Left forelimb (tissue), 1 donor: ENCODE measurements at places on chromosomes 6 and 20.

DNA sequence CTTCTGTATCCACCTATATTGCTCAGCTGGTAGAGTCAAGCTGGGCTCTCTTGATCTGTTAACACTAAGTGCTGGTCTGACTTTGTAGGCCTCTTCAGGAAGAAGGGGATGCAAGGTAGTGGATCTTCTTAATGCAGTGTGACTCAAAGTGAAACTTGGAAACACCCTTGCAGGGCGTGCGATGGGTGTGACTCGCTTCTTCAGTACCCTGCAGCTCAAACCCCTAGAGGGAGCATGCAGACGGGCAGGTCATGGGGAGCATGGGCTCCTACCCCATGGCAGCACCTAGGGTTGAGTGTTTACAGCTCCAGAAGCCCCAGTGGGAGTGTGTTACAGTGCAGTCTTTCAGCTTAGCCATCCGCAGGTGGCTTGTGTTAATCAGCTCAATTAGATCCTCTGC is 757 bp upstream of the SAMD3 start:
- DNase-seq = no peak

DNA sequence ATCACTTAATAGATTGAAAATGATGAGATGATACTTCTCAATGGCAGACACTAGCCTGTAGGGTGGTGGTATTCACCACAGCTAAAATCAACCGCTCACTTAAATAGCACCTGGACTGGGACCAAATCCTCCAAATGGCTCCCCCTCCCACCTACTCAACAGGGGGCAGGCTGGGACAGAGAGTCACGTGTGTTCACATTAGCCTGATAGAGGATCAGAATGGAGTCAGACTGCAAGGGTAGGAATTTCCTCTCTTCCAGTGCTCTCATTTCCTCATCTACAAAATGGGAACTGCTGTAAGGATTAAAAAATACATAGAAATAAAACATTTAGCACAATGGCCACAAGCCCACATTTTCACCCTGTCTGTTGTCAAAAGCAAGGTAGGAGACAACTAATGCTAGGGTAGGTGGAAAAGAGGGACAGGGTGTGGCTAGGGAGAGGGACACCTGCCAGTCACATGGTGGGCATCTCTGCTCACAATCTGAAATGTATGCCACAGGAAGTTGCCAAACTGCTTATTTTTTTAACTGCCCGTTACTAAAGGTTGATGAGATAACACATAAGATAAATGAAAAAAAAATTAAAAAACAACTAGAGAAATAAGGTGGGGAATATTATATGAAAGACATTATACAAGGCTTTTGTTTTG is 55.3 kb downstream of the BACH2 start:
- no peak for DNase-seq

GRCh38 chr6:127966616-127967015 is 65.8 kb upstream of the THEMIS start:
- DNase-seq = no peak

GRCh38 chr20:63848003-63848911 is 13.0 kb upstream of the ABHD16B start:
- DNase-seq = no peak

DNA sequence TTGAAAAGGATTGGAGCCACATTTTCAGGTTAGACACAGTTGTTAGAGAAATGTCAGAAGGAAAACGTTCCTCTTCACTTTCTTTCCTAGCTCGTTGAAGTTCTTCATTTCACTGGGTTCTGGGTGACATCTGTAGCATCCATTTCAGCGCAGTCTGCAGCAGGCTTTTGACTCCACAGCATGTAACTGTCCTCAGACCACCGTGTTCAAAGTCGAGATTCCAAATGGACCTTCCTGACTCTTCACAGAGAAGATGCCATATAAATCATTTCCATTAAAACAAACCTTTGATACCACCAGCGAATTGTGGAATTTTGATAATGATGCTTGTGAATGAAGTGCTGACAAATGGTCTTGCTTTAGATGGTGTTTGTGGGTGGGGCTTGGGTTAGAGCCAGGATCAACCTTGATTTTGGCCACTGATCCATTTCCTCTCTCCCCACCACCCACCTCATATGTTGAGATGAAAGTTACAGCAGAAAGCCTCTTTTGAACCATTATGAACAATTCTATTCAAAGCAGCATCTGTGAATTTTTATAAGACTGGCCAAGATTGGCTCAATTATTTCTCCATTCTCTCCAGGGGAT is 185.3 kb upstream of the PREP start:
- no peak for DNase-seq

DNA sequence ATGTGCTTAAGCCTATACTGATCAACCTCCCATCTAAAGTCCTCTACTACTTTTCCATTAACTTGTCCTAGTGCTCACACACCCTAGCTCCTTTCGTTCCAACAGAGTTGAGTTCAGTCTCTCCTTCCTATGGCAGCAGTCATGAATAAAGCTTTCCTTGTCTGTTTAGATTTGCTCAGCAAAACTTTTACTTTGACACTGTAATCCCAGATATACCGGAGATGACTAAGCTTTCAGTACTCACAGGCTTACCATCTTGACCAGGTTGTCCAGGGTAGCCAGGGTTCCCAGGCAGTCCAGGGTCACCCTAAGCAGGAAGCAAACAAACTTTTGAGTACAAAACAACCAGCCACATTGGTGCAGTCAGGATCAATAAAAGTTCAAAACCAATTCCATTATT is 90.7 kb downstream of the COL21A1 start:
- DNase-seq = no peak

DNA sequence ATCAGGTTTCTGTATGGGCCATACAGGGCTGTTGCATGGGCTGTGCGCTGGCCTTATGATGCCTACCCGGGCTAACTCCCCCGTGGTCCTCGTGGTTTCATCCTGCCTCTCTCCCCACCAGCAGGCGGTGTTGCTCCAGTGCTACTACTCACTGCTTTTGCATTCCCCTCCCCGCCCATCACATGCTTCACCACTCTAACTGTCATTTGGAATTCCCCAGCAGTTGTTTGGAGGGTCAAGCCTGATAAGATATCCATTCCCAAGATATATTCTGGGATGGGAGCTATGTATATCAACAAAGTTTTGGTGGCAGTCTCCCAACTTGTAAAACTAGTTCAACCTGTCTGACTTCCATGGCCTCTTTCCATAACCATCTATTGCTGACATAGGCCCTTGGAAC is 233.2 kb upstream of the SOX4 start:
- peak; percentile 51 for DNase-seq

DNA sequence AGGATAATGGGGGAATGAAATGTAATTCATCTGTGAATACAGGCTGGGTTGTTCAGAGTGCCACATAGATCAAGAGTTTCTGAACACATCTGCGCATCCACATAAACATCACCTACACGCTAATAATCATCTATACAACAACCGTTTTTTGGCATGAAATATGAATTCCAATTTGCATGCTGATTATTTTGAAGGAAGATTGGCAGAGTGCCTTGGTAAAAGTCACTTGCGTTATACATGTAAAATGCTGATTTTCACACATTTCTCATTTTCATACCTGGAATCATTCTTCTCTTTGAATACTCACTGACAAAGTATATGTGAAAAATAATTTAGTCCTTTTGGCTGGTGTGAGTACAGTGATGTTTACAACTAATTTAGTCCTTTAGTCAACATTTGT is 17.7 kb downstream of the COL9A1 start:
- no peak for DNase-seq

- DNase-seq = no peak
Observed at GRCh38 chr6:26092443-26092842, 5.2 kb downstream of the HFE start.

GRCh38 chr6:53264915-53265607 is 83.7 kb downstream of the ELOVL5 start:
- DNase-seq = no peak

- peak; percentile 30 for DNase-seq
Observed at GRCh38 chr6:168159506-168159905, 80.5 kb upstream of the FRMD1 start.

DNA sequence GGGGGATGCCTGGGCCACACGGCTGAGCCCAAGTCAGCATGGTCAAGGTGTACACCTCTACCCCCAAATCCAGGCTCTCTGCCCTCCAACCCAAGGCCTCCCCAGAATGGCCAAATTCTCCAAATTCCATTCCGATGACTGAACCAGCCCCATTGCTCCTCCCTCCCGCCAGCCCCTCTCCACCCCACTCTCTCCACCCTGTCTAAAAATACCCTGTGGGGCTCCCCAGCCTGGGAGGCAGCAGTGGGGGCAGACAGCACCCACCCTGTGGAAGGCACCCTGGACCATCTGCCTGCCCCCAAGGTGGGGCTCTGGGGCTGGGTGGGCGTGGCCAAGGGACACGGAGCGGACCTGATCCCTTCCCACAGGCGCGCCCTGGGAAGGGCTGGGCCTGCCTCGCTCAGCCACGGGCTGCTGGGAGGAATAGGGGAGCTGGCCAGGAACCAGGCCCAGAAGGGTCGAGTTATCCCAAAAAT is 11.4 kb downstream of the TEAD3 start:
- no peak for DNase-seq

- DNase-seq = no peak
Observed at GRCh38 chr6:90269334-90269733, 27.3 kb downstream of the BACH2 start.

DNA sequence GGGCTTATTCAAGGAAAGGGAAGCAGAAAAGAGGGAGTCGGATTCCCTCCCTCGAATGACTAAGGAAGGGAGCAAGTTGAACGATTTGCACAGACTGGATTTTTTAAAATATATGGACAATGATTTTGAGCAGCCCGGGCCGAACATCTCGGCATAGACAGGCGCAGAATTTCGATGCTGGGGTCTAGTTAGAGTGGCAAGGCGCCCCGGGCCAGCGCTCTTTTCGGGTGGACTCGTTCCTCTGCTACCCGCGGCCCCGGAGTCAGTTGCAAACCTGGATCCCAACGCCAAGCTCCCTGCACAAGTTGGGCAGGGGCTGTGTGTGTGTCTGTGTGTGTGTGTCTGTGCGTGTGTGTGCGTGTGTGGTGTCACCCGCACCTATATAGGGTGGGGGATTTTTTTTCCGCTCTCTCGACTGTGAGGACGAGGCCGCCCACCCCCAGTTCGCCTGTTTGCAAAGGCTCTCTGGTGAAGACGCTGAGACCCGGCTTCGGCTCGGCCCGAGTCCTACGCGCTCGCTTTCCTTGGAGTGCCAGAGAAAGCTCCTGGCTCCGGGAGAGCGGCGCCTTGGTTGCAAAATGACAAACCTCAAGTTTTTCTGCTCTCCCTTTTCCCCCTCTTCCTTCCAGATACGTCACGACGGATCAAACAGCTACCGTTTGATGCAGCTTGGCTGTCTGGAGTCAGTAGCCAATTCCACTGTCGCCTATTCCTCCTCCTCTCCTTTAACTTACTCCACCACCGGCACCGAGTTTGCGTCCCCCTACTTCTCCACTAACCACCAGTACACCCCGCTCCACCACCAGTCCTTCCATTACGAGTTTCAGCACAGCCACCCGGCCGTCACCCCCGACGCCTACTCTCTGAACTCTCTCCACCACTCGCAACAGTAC is 1.4 kb downstream of the TFAP2D start:
- no peak for DNase-seq

DNA sequence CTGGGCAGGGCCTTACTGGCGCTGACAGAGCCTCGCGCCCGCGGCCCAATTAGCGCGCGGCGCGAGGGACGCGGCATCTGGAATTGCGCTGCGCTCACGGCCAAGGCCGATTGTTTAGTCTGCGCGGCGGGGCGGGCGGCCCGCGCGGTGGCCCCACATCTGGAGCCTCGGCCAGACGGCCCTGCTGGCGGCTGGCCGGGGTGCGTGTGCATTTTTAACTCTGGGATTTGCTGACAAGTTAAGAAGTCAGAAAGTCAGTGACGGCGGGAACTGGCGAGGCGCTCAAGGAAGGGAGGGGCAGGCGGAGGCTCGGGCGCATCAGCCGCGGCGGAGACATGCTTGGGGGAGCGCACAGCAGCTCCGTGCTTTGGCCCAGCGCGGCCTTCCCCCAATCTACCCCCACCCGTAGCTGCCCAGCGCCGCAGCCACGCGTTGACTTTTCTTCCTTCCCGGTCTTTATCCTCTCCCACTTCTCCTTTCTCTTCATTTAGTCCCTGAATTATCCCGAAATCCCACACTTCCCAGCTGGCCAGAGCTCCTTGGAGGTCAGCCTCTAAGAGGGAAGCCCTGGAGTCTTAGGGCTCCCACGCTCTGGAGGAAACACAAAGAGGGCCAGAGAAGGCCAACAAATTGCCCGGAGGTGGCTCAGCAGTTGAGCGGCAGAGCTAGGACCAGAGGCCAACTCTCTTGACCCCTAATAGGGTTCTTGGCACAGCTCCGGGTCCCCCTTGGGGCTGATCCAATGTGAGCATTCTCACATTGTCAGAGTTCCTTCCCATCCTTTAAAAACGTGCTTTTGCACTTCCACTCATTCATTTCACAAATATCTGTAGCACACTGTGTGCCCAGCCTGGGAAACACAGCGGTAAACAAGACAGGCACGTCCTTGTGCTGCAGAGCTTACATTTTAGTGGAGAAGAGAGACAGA is 40.8 kb upstream of the FOXP4 start:
- peak; percentile 90 for DNase-seq

DNA sequence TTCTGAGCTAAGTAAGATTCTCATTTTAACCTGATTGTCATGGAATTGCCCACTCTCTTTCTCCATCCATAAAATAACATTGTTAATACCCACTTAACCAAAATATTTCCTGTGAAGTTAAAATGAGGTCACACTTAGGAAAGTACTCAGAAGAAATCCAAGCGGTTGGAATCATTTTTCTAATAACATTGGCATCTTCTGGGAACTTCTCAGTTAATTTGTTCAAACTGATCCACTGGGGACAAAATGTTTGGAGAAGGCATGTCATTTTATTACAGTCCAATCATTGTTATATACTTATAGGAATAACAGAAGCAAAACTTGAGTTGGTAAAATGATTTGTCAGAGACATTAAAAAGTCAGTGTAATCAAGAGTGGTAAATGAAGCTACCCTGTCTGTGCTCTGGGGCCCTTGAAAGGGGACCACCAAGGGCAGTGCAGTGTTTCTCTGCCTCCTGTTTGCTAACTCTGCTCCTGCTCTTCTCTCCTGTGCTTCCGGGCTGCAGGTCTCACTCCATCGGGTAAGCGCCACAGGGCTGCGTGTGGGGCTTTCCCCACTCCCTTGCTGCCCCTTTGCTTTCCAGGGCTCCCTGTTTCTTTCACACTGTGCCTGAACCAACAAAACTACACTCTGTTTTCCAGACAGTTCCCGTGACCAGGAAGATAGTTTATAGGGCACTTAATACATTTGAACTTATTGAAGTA is 50.1 kb downstream of the HDDC2 start:
- DNase-seq = no peak

DNA sequence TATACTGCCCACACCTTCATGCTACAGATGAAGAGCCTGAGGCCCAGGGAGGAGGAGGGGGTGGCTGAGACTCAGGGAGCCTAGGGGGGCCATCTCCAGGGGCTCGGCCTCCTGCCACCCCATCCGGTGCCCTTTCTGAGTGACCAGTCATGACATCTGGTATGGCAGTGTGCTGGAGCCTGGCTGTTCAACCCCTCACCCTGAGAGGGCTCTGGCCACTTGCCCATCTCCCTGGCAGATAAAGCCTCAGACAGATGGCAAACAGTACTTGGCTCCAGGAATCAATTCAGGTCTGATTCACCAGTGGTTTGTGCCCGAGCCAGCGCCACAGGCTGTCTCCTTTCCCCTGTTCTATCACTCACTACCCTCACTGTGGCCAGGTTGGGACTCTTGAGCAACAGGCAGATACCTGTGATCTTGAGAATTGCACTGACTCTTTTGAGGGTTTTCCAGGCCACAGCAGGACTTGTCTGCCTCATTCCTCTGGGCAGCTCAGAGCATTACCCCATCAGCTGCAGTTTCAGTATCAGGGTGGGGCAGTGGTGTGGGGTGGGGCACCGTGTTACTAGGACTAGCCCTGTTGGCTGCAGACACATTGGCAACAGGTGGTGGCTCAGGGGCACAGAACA is 22.8 kb downstream of the SRSF3 start:
- peak; percentile 67 for DNase-seq

- DNase-seq = peak; percentile 50
Observed at GRCh38 chr6:44667668-44668390, 280.3 kb downstream of the CDC5L start.

GRCh38 chr6:137840252-137840651 is 26.8 kb upstream of the TNFAIP3 start:
- DNase-seq = no peak
